ENCODE measurements at places on chromosomes 1 and 21.

- DNase-seq, result peak; percentile 55
Observed at GRCh38 chr1:61561666-61562065, 163.3 kb downstream of the TM2D1 start.

DNA sequence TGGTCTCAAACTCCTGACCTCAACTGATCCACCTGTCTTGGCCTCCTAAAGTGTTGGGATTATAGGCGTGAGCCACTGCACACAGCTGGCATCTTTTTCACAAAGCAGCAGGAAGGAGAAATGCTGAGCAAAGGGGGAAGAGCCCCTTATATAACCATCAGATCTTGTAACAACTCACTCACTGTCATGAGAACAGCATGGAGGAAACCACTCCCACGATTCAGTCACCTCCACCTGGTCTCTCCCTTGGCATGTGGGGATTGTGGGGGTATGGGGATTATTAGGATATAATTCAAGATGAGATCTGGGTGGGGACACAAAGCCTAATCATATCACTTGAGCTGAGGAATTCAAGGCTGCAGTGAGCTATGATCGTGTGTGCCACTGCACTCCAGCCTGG lies 3.0 kb upstream of the MFSD2A start:
- no peak for DNase-seq

DNA sequence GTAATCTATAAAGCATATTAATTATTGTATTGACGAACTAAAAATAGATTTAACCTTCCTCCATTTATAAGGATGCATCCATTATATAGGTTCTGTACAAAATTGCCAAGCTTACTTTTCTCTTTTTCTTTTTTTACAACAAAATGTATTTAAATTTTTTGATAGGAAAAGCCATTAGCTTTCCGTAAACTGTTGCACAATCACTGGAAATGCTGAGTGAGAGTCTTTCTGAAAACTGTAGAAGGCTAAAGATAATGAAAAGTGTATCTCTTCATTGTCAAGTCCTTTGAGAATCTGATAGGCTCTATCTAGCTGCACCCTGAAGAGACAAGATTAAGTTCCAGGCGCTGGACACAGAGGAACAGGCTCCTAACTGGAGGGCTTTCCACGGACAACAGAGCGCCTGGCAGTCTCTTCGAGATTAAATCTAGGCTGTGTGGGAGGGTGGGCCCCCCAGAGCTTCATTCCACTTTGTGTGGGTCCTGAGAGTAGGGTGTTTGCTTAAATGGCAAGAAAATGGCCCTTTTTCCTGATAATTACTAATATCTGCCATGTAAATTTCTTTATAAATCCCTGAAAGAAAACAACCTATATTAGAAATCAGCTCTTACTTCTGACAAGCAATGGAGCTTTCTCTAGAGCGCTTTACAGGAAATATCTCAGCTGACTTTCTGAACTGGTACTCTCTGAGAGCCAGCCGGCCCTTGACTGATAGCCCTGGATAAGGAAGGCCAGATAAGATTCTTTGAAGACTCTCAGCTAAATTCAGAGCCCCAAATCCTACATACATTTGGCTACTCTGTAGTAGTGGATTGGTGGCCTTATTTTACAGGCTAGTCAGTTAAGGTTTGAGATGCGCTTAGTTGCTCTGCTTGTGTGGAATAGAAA lies 108.3 kb downstream of the FMN2 start:
- DNase-seq, result no peak

- no peak for DNase-seq
Observed at GRCh38 chr1:157087030-157087429, 12.6 kb downstream of the ETV3L start.

GRCh38 chr1:226204198-226204597 lies 17.7 kb upstream of the ACBD3 start:
- DNase-seq, result no peak

GRCh38 chr1:185721553-185721952 lies 12.6 kb upstream of the HMCN1 start:
- no peak for DNase-seq

GRCh38 chr1:7284839-7285435 lies 486.2 kb upstream of the VAMP3 start:
- DNase-seq, result no peak

DNA sequence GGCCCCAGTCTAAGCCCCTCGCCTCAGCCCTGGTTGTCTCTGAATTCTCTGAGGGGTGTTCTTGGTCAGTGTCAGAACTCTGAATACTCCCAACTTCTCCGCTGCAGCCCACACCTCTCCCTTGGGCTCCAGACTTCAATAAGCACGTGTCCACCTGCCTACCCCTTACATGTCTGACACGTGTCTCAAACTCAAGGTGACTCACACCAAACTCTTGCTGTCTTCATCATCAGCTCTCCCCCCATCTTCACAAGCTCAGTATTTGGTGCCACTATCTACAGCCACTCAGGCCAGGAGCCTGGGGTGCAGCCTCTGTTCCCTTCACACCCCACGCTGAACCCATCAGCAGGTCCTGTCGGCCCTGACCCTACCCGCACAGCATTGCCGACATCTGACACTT lies 18.8 kb upstream of the UBXN10 start:
- DNase-seq, result no peak

DNA sequence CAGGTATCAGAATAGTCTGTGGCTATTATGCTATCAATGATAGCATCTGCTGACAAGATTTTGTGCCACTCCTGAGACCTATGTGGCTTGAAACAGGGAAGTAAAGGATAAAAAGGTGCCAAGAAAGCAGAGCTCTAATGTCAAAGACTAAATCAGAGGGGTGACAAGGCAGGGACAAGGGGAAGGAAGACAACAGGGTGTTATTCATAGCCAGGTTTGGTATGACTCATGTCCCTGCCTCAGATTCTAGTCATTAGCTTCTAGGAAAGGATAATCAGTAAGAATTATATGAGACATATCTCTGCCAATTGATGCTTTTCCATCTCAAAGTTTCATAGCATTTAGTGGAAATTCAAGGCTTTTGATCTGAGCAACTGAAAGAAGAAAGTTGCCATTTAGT lies 31.8 kb upstream of the PLD5 start:
- DNase-seq, result no peak

DNA sequence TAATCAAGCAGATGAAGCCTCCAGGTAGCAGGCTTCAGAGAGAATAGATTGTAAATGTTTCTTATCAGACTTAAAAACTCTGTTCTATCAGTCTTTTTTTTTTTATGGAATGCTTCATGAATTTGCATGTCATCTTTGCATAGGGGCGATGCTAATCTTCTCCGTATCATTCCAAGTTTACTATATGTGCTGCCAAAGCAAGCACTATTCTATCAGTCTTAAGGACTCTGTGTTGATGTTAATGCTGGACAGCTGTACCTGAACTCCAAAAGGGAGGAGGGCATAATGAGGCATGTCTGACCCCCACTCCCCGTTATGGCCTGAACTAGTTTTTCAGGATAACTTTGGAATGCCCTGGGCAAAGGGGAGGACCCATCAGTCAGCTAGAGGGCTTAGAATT lies 66.8 kb upstream of the PRRC2C start:
- DNase-seq, result no peak

Data from fibroblast of gingiva (primary cell).